Tibial nerve (tissue), 4 donors: ENCODE measurements at places on chromosomes 11 and 22.
A peak's percentile ranks its signal among the peaks of the same experiment; 100 is the strongest.

GRCh38 chr11:27215471-27216269, 147.3 kb downstream of the CCDC34 start:
- no peak for DNase-seq

DNA sequence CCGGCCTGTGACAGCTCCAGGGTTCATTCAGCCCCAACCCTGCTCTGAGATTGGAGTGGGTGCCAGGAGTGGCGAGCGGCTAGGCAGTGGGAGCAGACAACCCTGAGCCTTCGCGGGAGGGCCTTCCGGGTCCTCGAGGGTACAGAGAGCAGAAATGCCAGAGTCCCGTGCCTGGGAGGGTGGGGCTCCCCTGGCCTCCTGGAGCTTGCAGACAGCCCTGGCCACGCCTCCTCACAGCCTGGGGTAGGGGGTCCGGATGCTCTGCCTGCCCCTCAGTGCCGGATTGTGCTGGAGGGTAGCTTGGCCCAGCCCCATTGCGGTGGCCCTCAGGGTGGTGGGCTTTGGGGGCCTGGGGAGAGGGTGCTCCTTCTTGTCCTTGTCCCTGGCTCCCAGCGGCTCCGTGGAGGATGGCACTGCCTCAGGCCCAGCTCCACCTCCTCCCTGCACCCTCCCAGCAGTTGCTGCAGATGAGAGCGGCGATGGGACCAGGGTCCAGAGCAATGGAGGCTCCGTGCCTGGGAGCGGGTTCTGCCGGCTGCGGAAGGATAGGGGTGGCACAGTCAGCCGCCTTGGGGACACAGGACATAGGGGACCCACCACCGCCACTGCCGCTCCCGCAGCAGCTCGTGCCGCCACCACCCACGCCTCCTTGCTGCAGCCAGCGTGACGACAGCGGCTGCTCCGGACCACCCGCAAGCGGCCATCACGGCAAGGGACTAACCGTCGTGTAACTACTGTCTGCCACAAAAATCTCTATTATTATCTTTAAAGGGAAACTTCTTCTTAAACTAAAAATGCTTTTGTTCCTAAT, 34.9 kb upstream of the OR10G7 start:
- DNase-seq = no peak

- no peak for DNase-seq
These were observed 34.6 kb upstream of the UCP3 start for GRCh38 chr11:74043450-74043849.

GRCh38 chr11:105609341-105609781, 512 bp upstream of the GRIA4 start:
- DNase-seq = no peak

DNA sequence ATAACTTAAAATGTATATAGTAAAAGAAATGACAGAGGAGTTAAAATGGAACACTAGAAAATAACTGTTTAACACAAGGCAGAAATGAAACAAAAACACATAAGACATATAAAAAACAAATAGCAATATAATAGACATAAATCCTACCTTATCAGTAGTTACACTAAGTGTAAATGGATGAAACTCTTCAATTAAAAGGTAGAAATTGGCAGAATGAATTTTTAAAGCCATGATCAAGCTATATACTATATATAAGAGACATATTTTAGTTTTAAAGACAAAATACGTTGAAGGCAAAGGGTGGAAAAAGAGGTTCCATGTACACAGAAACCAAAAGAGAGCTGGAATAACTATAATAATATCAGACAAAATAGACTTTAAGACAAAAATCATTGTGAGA, 4.9 kb upstream of the TMPRSS5 start:
- DNase-seq = no peak

DNA sequence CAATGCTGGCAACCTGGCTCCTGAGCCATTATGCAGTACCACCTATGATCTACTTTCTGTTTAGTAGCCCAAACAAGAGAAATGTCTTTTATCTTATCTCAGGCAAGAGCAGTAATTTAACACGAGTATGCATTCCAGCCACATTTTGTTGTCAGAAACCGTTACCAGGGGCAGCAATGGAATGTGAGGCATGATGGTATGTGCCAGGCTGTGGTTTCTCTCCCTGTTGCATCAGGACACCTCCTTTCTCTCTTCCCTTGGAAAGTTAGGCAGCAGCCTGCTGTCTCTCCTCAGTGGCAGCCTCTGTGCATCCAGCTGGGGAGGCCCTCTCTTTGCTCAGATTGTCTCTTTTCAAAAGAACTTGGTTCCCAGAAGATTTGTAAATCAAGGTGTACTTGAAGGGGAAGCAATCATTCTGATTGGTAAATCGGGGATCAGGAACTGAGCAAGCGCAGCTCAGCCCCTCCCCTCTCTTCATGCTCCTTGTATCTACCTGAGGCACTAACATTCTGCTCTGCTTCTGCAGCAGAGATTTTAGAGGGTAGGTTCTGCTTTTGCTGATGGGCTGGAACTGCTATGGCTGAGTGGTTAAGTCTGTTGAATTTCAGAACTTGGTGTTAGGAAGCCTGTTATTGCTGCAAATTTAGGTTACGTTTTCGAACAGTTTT, 229.2 kb downstream of the ADAMTS15 start:
- DNase-seq = no peak

- no peak for DNase-seq
These were observed 162.6 kb upstream of the CCDC179 start for GRCh38 chr11:23022854-23023253.

GRCh38 chr11:45517171-45517770, 148.2 kb downstream of the CHST1 start:
- no peak for DNase-seq

DNA sequence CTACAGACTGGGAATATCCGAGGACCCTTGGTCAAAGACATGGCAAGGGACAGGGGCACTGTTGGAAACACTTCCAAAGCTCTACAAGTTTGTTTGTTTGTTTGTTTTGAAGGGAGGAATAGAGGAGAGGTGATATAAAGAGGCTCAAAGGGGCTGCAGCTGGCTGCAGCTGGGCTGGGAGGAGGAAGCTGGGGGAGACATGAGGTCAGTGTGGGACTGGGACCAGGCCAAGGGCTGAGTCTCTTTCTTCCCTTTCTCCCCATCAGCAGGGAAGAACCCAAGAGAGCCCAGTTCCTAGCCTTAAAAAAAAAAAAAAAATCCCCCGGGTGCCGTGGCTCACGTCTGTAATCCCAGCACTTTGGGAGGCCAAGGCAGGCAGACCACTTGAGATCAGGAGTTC, 5.0 kb downstream of the RHOG start:
- no peak for DNase-seq

DNA sequence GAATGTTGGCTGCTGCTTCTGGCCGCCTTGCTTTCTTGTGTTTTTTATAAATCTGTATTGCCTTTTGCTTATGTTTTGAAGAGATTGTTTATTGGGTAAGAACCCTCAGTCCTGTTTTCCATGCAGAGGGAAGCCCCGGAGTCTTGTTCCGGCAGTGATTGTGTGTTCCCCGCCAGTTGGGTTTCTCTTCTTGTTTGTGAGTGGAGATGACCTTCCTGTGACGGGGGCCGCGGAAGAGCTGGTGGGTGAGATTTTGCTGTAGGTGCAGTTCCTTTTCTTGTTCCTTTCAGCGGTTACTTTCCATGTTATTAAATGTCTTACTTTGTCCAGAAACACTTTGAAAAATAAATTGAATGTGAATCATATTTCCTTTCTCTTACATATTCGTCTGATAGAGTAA, 8.3 kb downstream of the TBC1D22A start:
- no peak for DNase-seq

DNA sequence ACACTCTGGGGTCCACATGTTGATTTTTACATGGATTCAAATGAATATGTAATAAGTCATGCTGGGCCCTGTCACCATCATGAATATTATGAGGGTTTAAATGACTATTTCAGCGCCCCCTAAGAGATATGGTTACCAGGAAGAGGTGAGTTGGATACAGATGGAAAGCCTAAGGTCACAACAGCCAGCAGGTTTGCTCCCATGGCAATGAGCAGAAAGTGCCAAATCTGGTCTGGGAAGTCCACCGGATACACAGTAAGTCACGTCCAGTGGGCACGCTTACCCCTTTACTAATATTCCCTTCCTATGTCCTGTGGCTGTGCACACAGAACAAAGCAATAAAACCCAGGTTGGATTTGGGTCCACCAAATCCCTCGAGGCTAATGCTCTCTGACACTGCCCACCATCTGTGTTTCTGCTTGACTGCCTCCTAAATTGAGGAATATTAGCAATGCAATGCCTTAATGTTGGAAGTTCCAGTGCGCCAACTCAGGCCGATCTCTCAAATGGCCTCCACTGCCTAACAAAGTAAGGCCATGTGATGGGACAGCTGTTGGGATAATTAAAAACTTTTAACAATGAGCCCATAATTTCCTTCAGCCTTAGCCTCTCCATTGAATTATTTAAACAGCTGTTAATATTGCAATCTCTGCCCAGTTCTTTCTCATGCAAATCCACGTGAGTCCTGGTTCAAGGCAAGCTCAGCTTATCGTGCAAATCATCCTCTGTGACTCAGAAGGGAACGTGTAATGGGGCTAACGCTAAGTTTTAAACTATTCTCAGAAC, 97.6 kb downstream of the SLC1A2 start:
- DNase-seq = no peak

GRCh38 chr11:72491001-72491400, 56.7 kb upstream of the CLPB start:
- DNase-seq = no peak

DNA sequence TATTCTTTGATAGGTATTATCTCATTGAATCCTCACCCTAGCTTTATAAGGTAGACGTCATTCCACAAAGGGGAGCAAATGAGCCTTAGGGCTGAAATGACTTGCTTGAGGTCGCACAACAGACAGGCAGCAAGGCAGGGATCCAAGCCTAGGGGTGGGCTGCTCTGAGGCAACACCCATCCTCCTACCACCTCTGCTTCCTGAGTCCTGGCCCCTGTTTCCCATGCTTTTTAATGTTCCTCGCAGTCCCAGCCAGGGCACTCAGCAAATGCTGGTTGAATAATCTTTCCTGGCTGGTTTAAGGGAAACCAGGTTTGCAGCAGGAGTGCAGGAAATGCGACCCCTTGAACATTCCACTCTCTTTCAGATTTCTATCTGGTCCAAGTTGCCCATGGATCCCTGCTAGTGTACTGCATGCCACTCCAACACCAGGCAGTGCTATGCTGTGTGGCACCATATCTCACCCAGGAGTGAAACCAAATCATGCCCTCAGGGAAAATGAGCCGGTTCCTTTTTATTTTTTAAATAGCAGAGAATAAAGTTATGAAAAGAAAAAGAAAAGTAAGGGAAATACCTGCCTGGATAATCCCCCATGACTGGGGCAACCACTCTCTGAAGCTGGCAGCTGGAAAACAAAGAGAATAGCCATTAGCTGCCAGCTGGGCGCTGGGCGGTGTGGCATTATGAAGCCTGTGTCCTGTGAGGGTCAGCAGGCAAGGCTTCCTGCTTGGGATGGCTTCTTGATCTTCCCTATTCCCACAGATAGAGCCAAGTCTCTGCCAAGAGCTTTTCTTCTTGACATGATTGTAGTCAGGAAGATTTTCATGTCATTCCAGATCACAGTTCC, 21.8 kb downstream of the MICAL2 start:
- no peak for DNase-seq

DNA sequence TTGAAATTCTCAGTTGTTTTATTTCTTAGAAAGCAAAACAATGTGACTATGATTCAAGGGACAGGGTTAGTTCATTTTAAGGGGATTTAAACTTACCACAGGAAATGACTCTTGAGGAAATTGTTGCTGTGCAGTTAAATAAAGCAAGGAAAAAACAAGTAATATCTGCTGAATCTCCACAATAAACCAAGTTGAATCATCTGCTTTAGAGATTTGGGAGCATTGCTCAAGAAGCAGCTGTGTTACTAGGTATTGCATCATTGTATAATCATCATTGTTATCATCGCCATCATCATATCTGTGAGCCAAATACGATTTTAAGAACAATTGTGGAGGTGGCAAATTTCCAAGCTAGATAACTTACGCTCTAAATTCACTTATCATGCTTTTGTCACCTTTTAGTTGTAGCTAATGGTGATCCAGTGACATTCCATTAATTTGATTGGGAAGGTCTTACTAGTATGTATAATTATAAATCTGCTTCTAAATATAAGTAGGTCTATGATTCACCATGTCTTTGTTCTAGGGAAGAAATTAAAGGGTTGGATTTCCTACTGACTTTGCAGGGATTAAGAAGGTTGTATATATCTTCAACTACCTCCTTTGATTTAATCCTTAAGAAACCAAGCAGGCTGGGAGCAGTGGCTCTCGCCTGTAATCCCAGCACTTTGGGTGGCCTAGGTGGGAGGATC, 19.9 kb downstream of the MMP10 start:
- peak; percentile 16 for DNase-seq

DNA sequence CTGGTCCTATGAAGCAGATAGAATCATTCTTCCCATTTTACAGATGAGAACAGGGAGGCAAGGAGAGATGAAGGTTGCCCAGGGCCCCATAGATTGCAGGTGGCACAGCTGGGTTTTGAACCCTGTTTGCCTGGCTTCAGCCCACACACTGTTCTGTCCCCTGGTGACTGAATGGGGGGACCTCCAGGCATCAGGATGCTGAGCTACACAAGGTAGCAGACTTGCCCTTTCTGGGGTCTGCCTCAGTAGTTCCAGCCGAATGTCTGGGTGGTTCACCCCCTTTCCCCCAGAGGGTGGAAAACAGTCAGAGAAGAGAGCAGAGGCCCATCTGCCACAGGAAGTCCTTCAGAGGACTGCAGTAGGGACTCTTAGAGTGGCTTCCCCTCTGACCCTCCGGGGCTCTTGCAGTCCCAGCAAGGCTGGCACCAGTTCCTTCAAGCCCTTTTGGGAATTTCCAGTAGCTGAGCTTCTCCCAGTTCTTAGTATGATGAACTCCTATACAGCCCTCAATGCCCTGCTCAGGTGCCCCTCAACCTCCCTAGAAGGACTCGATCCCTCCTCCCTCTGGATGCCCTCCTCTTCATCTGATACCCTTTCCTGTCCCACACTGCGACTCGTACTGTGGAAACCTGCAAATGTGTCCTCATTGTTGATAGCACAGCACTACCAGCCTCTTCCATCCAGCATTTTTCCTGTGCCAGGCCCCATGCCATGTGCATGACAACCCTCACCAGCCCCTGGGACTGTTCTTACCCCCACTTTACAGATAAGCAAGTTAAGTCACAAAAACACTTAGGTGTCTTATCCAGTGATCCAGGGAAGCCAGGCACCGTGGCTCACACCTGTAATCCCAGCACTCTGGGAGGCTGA, 82.8 kb downstream of the IGLL1 start:
- no peak for DNase-seq

DNA sequence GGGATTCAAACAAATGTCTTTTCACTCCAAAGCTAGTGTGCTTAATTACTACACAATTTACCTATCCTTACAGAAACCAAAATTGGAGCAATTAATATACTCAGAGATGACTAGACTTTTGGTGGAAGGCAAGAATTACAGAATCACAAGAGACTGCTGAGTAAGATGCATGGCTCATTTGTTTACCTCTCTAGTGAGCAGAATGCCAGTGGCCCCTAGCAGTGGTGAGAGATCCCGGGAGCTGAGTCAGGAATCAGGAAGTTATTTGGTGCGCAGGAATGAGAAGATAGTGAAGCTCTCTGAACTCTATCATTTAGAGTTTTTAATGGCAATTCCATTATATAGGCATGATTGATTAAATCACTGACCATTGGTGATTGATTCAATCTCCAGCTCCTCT, 188.9 kb upstream of the SESN3 start:
- no peak for DNase-seq

- no peak for DNase-seq
These were observed 51.8 kb upstream of the SLC22A12 start for GRCh38 chr11:64539239-64539638.

- DNase-seq = no peak
These were observed 19.3 kb downstream of the HSD17B12 start for GRCh38 chr11:43699870-43700269.

GRCh38 chr11:2914455-2915195, 14.6 kb downstream of the PHLDA2 start:
- no peak for DNase-seq

- DNase-seq = no peak
These were observed 24.0 kb downstream of the PRDM11 start for GRCh38 chr11:45170484-45170883.

GRCh38 chr11:95086151-95086550, 3.5 kb upstream of the ENDOD1 start:
- no peak for DNase-seq
